ENCODE measurements at places on chromosomes 16 and 17.

DNA sequence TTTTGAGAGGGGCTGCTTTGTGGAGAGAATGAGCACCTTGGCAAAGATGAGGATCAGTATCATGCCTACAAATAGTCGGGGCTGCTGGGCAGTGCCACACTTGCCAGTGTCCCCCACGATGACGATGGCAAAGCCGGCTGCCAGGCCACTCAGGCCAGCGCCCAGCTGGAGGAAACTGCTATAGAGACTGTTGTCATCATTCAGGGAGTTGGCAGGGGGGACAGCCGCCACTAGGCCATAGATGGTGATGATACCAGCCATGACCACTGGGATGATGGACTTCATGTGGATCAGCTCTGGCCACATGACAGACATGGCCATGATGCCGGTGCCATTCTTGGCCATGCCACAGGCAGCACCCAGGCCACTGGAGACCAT, 23.8 kb downstream of the MINK1 start:
- DNase-seq = no peak

DNA sequence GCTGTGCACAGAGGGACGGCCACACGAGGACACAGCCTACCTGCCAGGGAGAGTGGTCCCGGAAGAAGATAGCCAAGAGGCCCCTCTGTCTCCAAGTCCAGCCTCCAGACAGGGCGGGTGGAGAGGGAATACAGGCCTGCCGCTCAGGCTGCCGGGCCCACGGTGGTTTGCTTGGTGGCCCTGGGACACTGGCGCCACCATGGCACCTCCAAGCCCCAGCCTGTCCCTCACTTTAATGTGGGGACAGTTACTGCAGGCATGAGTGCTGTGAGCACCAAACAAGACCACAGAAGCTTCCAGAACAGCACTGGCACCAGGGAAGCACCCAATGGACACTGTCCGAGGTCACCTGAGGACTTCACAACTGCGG, 22.0 kb upstream of the CHMP6 start:
- DNase-seq = no peak

DNA sequence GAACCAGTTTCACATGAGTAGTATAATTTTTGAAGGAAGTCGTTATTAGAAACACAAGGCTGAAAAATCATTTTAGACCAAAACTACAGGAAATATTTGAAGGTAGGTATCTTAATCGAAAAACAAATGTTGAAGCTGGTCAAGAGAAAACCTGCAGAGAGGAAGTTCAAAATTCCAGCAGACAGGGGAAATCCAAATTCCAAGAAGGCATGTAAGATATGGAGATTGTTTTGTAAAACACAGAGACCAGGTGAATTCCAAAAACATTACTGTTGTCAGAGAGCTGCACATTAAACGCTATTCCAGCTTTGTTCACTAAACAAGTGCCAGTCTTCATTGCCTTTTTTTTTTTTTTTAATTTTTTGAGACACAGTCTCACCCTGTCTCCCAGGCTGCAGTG, 38.4 kb downstream of the ADAMTS18 start:
- DNase-seq = no peak

DNA sequence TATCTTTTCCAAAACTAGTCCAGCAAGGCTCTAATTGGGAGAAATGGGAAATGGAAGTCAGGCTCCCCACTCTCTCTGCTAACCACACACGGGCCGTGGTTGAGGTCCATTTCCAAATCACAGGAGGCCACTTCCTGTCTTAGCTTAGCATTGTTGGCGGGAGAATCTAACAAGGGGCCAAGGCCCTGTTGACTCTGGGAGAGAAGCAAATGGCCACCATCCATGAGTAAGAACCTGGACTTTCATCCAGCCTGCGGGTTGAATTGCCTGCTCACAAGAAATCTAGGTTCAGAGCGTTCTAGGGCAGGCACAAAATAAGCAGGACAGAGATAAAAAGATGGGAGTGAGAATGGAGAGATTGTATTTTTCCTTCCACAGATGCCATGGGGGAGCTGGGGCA, 5.7 kb downstream of the FAM20A start:
- no peak for DNase-seq

DNA sequence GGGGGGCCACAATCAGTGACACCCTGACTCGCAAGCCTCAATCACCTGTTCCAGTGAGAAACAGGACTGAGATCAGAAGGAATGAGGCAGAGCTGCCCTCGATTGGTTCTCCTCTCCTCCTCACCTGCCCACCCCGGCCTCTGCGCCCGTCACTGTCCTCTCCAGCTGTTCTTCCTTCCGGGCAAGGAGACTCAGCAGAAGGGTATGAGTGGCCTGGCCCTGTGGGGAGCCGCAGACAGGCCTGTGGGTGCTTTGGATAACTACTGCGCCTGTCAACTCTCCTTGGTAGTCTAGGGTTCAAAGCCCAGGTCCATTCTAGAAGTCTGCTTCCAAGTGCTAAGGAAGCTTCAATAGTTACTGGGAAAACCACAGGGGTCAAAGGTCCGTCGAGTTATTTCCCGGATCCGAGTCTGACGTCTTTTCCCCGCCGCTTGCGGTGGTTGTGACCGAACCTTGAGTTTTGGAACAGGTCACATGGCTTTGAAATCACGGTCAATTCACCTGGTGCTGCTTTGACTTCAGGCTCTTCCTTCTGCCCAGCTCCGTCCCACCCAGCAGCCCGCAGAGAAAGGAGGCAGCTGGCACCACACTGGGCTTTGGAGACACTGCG, 8.3 kb downstream of the CARD14 start:
- no peak for DNase-seq

GRCh38 chr17:80931421-80932265, 60.0 kb upstream of the CHMP6 start:
- no peak for DNase-seq

GRCh38 chr16:28289048-28289447, 3.3 kb upstream of the SBK1 start:
- DNase-seq = no peak

DNA sequence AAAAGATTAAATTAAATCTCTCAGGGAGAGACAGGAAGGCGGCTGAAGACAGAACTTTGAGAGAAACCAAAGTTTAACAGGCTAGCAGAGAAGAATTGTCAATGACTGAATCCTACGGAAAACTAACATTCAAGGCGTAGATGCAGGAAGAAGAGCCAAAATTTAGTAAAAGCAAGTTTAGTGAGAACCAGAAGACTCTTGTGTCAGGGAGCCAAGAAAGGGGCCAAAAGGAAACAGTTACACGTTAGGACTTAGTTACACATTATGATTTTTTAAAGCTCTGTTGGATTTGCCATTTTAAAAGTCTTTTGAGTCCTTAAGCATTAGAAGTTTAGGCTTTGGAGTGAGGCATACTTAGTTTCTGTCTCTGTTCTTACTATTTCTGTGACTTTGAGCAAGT, 164.6 kb downstream of the CHD9 start:
- no peak for DNase-seq

DNA sequence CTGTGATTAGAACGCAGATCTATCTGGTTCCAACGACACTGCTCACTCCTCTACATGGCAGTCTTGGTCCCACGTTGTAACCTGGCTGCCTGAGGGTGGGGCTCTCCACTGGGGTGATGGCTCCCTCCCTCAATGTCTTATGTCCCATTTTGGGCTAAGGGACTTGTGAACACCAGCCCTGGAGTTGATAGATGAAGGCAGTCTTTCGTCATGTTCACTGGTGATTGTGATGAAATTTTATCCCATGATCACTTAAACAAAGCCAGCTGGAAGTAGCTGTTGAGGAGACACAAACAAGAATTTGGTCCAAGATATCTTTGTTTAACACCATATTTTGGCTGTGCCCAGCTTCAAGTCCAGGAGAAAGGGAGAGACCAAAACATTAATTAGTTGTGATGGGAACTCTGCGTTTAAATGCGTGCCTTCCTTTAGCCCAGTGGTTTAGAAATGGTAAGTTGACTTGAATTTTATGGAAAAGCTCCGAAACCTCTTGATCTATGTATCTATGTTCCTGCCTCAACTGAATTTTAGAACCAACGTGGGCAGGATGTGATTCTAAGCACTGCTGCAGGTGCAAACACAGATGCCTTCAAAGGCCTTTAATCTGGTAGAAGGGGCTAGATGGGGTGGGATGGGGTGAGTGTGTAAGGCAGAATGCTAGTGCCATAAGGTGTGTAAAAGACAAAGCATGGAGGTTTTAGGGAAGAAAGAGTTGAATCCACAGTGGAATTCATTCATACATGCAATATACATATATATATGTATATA, 186.8 kb upstream of the IRX3 start:
- DNase-seq = no peak

GRCh38 chr17:77662833-77663232, 295.7 kb upstream of the TNRC6C start:
- DNase-seq = no peak

- no peak for DNase-seq
These were observed 573.4 kb downstream of the CDH13 start for GRCh38 chr16:83200005-83200779.
